ENCODE measurements at places on chromosomes 3 and 15.

DNA sequence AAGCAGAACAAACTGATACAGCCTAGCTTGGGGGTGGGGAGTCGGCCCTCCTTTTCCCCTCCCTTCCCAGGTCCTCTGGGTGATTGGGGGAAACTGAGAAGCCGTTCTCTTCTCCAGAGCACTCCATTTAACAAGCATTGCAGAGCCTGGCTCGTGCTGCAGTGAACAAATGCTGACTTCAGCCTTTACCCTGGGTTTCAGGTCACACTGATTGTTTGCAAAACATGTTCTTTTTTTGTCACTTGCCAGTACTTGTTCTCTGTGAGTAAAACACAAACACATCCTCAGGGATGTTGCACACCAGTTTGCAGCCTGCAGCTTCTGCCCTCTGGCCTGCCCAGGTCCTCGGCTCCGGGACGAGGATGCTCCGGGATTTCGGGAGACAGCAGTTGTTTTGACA, 132.8 kb downstream of the PGPEP1L start:
- no peak for DNase-seq

DNA sequence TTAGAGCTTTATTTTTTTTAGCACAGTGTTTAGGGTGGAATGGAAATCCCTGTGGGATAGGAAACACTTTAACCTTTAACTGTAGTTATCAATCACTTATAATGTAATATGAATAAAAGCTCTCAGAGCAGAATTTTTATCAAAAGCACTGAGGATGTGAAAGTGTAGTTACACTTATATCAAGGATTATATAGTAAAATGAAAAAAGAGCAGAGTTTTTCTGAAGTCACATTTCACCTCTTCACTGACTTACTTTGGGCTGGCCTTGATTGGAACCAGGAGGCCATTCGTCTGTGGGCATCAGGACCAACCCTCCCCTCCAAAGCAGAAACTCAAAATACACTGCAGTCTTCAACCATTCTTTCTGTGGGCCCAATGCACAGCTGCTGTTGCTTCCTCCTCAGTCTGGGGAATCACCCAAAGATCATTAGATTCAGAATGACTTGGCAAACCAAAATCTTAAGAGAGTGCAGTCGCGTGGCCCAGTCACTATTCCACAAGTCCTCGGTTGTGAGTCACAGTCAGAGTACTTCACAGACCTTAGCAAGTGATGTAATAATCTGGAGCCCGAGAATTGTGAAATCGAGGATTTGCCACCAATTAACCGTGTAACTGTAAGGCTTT, 132.6 kb upstream of the COL8A1 start:
- peak; percentile 2 for DNase-seq

DNA sequence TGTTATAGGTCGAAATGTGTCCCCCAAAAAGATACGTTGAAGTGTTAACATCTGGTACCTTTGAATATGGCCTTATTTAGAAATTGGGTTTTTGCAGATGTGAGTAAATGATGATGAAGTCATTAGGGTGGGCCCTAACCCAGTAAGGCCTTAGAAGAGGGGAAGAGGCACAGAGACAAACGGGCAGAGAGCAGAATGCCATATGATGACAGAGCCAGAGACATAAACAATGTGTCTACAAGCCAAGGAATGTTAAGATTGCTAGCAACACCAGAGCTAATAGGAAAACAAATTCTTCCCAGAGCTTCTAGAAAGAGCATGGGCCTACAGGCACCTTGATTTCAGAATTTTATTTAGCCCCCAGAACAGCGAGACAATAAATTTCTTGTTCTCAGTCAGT, 693.1 kb upstream of the NECTIN3 start:
- DNase-seq: no peak

DNA sequence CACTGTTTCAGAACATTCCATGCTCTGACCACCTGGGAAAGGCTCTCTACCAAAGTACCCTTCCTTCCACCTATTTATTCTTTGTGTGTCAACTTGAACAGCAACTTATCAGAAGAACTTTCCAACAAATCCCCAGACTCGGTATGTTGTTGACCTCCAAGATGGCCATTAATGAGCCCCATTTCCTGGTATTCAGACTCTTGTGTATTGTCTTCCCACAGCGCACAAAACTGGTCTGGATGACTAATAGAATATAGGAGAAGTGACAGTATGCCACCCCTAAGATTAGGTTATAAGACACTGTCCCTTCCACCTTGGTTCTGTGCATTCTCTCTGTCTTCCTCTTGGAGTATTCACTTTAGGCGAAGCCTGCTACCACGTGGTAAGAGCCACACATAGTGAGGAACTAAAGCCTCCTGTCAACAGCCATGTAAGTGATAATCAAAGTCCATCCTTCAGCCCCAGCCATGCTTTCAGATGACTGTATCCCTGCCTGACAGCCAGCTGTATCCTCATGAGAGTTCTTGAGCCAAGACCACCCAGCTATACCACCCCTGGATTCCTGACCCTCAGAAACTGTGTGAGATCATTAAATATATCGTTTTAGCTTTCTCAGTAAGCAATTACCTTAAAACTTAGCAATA, 481.7 kb downstream of the MAGI1 start:
- no peak for DNase-seq

- no peak for DNase-seq
Observed at GRCh38 chr3:130671545-130672312, 74.9 kb downstream of the PIK3R4 start.

- no peak for DNase-seq
Observed at GRCh38 chr15:51390241-51390965, 48.9 kb downstream of the GLDN start.

GRCh38 chr3:4985330-4986174, 6.3 kb downstream of the BHLHE40 start:
- DNase-seq: no peak

- no peak for DNase-seq
Observed at GRCh38 chr3:15159501-15160136, 46.4 kb upstream of the CAPN7 start.

DNA sequence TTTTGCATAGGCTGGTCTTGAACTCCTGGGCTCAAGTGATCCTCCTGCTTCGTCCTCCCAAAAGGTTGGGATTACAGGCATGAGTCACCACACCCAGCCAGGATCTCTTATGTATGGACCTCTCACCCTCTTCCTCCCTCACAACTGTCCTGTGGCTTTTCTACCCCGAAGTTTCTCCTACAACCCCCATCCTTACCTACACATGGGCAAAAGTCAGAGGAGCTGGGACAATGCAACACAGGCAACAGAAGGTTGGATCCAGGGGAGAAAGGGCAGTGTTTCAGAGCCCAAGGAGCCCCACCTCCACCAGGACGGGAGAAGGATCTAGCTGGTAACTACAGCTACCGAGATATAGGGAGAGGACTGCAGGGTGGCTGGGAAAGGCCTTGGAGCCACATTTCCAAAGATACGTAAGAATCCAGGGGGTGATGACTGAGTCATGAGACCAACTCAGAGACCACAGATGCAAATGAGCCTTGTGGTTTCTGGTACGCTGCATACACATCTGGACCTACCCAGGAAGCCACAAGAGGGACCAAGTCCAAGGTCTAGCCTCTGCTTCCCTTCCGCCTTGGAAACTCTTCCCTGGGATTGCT, 13.6 kb downstream of the IGDCC4 start:
- no peak for DNase-seq

GRCh38 chr15:70357453-70357852, 259.7 kb upstream of the TLE3 start:
- no peak for DNase-seq

DNA sequence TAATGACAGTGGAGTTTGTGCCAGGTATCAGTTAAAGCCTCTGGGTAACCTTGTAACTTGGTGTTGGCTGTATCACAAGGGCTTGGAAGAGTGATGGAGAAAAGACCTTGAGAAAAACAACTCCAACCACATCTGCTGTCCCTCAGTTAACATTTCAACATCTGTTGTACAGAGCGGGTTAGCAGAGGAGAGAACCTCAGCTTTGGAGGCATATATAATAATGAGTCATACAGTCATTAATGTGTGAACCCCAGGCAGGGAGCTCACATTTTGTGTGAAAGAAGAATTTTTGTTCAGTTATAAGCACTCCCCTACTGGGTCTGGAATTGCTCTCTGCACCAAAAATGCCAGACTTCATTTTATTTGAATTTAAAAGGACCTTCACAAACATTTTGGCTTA, 439.5 kb downstream of the PDCD6IP start:
- DNase-seq: no peak

- DNase-seq: peak; percentile 39
Observed at GRCh38 chr3:9727041-9727595, 4.4 kb upstream of the BRPF1 start.

- DNase-seq: no peak
Observed at GRCh38 chr3:37712421-37712820, 149.3 kb upstream of the CTDSPL start.

GRCh38 chr3:135975053-135975452, 9.5 kb downstream of the PPP2R3A start:
- DNase-seq: no peak

- DNase-seq: no peak
Observed at GRCh38 chr3:10519236-10519635, 13.8 kb upstream of the ATP2B2 start.

All from stimulated activated CD8-positive, alpha-beta memory T cell treated with anti-CD3 and anti-CD28 coated beads, Interleukin-15, amount 100 ng/mL, for 48 hours (primary cell).